Stimulated activated CD8-positive, alpha-beta memory T cell treated with anti-CD3 and anti-CD28 coated beads, Interleukin-15, amount 100 ng/mL, for 48 hours (primary cell): ENCODE measurements at places on chromosomes 1 and 21.

GRCh38 chr1:205318231-205318991 lies 3.1 kb downstream of the NUAK2 start:
- no peak for DNase-seq

DNA sequence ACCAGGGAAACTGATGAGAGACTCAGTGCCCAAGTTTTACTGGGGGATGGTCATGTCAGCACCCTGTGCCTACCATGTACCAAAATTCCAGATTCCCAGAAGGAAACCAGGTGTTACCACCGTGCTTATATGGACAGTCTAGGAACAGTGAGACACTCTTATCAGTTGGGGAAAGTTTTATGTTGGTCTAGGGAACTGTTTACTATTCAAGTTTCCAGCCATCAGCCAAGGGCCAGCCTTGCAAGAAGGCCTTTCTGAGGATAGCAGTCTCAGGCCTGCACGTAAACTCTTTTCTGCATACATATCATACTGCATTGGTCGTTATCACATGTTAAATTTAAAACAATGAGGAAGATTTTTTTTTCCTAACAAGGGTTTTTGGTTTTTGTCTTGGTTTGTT lies 12.6 kb downstream of the TMEM269 start:
- DNase-seq, result no peak

DNA sequence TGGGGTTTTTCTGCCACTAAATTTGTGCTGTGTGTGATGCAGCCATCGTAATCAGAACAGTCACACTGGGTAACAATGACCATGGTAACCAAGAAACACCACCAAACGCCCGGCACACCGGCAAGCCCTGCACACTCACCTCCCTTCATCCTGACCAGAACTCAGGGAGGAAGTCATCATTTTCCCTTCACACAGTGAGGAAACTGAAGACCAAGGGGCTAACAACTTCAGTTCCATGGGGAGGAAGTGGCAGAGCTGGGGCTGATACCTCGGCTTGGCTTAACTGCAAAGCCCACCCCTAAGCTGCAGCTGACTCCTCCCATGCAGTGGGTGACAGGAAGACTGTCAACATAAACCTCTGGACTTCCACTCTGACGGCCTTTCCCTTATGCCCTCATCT lies 69.3 kb upstream of the BCAR3 start:
- DNase-seq, result no peak

DNA sequence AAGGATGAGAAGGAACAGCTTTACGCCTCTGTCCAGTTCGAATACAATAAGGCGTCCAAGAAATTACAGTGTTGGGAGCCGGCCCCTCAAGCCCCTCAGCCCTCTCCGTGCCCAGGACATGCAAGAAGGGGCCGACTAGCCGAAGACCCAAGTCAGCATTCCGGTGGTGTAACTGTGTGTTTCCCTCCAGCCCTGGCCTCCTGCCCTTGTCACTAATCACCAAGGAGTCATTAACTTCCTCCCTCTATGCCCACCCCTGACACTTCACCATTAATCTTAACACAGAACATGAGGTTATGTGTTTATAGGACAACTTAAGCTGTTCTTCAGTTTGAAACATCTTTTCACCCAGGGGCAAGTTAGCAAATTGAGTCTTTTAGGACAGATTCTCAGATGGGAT lies 16.4 kb upstream of the C4BPB start:
- no peak for DNase-seq

GRCh38 chr1:181669246-181669645 lies 185.9 kb downstream of the CACNA1E start:
- DNase-seq, result no peak

DNA sequence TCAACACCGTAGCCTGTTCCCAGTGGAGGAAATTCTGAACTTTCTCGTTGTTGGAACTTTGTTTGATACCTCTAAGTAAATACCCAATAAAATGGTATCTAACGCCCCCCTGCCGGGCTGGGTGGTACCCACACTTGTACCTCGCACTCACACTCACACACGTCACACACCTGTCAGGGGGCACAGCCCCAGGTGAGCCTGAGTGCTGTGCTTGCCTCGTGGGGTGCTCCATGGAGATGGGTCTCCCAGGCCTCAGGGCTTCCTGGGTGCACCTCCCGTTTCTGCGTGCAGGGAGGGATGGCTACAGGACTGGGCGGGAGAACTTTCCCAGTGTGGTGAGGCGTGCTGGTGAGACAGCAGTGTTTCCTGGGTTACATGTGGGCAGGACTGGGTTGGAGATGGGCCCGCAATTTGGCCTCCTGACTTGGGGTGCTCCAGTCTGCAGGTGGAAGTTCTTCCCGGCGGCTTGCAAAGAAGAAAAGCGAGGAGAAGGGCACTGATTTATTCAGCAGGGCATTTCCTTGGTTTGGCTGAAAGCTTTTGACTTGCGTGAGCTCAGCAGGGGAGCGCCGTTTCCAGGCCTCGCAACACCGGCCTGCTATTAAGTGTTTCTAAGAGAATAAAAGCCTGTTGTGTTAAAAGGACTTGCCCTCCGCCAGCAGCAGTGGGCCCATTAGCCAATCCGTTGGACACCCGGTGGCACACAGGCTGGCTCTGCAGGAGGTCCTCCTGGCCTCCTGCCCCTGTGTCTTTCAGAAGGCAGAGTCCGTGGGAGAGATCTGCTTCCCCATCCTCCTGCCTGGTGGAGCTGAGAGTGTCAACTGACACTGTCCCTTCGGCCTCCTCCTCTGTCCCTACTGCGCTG lies 79.7 kb downstream of the KIF26B start:
- no peak for DNase-seq

DNA sequence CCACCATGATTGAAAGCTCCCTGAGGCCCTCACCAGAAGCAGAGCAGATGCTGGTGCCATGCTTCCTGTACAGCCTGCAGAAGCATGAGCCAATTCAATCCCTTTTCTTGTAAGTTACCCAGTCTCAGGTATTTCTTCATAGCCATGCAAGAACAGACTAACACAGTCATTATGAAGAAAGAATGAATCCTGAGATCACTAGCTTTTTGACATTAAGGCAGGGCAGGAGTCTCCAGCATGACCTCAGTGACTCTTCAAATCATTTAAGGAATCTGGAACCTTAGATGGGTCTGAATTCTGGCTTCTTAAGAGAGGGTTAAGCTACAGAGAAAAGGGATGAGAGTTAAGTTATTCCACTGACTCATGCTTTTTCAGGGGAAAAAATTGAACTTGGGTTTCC lies 79.0 kb downstream of the PTPN14 start:
- DNase-seq, result no peak

DNA sequence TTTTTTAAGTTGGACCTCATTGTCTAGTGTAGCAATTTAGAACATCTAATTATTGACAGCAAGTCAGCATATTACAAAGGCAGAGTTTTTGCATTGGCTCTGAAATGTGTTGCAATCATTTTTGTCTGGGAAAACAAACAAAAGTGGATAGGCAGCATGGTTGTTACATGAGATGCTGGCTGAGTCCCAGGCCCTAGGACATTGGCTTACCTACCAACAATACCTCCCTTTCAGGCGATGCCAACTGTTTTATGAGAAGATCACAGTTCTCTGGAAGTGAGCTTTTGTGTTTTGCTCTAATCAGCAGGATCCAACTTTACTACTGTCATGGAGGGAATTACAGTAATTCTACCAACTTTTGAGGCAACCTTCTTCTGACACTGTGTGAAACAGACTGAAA lies 71.5 kb upstream of the CXADR start:
- no peak for DNase-seq

DNA sequence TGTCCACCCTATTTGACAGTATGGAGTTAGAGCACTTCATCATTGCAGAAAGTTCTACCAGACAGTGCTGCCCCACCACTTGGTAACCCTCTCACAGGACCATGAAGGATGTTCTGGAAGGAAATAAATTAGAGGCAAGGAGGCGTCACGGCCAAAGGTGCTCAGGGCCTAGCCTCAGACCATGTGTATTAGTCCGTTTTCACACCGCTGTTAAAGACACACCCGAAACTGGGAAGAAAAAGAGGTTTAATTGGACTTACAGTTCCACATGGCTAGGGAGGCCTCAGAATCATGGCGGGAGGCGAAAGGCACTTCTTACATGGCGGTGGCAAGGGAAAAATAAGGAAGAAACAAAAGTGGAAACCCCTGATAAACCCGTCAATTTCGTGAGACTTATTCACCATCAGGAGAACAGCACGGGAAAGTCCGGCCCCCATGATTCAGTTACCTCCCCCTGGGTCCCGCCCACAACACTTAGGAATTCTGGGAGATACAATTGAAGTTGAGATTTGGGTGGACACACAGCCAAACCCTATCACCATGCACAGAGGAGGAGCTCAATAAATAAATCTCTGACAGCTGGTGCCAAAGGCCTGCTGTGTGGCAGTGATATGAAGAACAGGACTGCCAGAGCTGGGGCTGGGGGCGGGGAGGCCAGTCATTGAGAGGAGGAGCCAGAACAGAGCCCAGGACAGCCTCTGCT lies 75.8 kb downstream of the FHAD1 start:
- DNase-seq, result no peak

GRCh38 chr21:22416555-22416954 lies 1418.3 kb downstream of the NCAM2 start:
- no peak for DNase-seq

DNA sequence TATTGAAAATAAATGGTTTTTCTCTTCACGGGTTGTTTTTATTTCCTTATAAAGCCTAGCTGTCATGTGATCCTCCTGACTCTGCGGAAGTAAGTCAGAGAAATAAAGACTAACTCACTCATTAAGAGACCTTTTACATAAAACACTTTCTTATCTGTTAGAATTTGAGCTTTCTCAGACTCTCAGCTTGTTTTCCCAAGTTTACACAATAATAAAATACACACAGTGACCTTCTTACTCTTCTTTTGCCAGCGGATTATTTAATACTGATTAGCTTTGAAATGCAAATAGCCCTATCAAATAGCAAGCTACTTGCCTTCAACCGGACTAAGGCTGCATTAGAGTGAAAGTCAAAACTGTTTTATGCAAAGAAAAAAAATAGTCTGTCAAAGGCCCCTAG lies 45.5 kb upstream of the CXADR start:
- DNase-seq, result no peak

DNA sequence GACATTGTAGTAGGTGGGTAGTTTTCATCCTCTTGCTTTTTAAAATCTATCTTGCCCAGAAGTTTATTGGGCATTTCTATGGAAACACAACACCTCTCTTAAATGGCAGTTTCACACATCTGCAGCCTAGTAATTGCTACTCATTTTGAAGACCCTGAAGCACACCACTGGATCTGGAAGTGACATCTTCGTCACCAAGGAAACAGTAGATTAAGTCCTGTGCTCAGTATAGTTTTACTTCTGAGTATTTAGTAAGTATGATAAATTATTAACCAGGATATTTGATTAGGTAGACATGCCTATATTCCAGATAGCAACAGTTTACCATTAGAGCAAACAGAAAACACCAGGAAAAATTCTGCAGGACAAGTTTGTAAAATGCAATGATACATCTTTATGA lies 48.7 kb downstream of the UCK2 start:
- no peak for DNase-seq

- no peak for DNase-seq
These were observed 104.4 kb upstream of the GNG12 start for GRCh38 chr1:67937651-67938050.

DNA sequence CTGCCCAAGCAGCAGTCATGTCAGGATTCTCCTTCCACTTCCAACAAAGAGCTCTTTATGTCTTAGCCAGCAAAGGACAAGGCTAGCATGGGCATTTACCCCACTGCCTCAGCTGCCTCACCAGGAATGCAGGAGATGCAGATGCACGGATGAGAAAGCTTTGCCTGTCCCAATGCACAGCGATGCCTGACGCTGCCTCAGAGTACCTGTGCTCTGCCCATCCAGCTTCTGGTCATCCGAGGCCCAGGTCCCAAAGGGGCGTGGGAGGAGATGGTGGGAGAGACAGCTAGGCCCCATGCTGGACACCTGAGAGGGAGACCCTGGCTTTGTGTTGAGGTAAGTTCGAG lies 59.0 kb downstream of the IRF2BP2 start:
- no peak for DNase-seq

GRCh38 chr1:34404804-34405203 lies 228.1 kb downstream of the C1orf94 start:
- DNase-seq, result no peak

DNA sequence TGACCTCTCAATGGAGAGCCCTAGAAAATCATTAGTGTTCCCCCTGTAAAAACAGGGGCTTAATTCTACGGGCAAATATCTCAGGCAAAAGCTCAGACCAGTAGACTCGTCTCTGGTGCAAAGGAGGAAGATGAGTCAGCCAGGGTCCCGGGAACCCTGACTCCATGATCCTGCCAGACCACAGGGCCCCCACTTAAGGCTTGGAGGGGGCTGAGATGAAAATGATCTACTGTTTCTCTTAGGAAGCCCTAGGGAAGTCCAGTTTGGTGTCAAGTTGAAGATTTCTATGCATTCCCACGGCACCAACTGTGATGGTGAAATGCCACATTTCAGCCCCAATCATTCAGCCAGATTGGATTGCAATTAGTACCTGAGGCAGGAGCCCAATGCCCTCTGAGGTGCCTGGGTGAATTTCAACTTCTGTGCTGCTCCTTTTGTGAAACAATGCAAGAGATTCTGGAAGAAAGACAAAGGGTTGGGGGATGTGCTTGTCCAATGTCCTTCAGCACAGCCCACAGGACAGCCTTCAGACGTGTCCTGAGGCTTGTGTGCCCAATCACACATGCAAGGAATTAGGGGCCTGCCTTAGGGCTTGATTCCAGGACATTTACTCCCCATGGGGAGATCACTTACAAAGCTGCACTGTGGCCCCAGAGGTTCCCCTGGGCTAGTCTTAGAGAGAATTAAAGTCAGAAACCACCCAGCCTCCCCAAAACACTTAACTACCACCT lies 18.1 kb downstream of the NAV1 start:
- no peak for DNase-seq
